ENCODE measurements at places on chromosomes 12 and 14.

GRCh38 chr14:93958567-93959238 is 17.7 kb downstream of the ASB2 start:
- no peak for DNase-seq

- DNase-seq: no peak
Observed at GRCh38 chr14:95920769-95921438, 44.3 kb downstream of the TUNAR start.

DNA sequence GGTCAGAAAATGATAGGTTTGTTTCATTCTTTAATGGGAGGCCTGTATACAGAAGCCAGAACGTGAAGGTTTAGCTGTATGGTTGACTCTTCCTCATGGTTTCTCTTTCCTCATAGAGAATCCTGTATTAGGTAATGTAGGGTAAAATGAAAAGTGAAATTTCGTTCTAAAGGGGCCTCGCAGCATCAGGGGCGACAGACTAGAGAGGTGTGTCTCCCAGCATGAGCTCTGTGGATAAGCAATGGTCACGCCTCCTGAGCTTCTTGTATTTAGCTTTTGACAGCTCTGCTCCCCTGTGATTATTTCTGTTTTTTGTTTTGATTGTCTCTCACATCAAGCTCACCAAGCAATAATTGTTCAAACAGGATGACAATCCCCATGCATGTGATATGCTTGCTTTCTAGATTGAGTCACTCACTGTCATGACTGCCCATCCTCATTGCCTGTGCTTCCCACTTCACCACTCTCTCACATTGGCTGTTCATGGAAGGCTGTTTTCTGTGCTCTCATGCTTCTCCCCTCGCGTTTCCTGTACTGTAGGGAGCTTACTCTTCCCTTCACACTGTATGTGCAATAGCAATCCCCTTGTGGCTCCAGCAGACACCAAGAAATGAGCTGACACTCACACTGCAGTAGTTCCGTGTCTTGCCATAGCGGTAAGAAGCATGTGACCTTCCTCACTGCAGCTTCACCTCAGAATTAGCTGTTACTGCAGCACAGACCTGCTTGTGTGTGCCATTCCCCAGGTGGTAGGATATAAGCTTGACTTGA is 44.0 kb downstream of the RAD52 start:
- no peak for DNase-seq

GRCh38 chr12:93612776-93613175 is 40.3 kb downstream of the SOCS2 start:
- no peak for DNase-seq

All from HT1080 (cell line).